ENCODE measurements at places on chromosomes 1 and 21.

- DNase-seq: no peak
Observed at GRCh38 chr1:231731268-231731667, 104.7 kb downstream of the DISC1 start.

DNA sequence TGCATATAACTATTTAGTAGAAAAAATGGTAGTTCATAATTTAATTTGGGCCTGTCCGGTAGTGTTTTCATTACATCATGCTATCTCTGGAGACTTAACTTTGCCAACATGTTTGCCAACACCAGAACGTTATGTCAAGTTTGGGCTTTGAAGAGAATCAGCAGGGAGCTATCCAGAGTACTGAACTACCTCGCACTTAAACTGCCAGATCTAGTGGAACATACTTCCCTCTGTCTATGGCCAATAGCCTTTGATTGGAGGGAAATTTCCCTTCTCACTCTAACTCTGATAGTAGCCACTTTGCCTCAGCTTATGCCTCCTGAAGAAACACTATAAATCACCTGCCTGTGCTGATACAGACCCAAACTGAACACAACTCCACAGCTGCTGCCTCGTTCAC, 10.0 kb downstream of the LRRC53 start:
- no peak for DNase-seq

DNA sequence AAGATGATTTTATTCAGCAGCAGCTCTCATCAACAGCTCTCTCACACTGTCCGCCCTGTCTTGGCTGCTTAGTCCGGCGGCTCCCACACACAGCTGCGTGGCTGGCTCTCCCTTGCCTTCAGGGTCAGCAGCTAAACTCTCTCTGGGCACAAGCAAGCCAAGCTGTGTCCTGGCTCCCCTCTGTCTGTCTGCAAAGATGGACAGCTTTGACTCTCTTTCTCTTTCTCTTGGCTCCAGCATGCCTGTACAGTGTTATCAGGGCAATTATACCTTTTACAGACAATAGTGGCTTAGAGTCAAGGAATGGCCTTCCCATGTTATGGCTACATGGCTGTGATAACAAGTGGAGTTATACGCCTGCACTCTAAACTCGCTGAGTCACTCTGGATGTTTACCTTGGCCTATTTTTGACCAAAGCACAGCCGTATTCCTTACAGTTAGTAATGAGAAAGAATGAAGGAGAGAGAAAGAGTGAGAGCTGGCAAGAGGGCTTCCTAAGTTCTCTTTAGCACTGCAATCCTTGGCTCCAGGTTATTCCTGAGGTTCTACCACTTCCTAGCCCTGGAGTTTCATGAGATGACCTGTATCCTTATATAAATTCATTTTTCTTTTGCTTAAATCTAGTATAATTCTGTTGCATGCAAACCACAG, 59.9 kb upstream of the ZSWIM5 start:
- no peak for DNase-seq

- no peak for DNase-seq
Observed at GRCh38 chr1:186799689-186800054, 29.1 kb upstream of the PLA2G4A start.

DNA sequence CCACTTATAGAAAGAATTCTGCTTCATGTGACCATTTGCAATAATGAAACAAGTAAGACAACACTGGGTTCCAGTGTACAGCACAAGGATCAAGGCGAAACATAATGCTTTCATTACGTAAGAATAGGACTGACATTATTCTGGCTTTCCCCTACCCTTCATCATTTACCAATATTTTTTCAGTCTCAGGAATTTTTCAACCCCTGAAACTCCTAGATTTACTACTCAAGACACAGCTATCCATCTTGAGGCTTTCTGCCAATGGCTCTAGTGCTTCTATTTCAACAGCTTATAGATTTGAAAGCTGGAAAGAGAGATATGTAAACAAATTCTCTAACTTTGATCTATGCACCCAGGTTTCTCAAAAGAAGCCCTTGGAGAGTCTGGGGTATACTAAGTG, 48.4 kb downstream of the WLS start:
- no peak for DNase-seq

DNA sequence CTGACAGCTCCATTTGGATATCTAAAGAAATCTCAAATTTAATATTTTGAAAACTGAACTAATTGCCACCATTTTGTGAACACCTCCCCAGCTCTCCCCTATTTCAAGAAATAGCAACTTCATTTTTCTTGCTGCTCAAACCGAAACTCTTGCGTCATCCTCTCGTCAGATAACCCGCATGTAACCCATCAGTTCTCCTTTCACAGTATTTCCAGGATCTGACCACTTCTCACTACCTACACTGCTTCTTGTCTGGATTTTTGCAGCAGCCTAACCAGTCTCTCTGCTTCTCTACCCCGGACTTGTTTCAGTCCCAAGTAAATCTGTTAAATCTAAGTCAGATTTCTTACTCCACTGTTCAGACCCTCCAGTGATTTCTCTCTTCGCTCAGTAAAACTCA, 75.6 kb downstream of the MTR start:
- no peak for DNase-seq

DNA sequence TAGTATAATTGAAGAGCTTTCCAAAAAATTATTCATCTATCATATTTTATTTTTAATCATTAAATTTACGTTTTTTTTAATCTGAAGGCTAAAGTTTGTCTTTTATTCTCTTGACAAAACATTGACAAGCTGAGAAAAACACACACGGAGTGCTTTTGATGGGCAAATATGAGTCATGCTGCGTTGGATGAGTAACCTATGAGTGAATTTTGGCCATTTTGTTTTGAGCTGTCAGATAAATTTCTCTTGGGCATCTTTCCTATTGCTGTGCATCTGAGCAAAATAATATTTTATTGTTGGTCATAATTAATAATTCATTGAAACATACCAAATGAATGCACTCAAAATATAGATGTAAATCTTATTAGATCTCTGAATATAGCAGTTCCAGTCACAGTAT, 1144.1 kb upstream of the ADGRL2 start:
- no peak for DNase-seq

GRCh38 chr1:220239966-220240365, 32.3 kb downstream of the RAB3GAP2 start:
- no peak for DNase-seq

DNA sequence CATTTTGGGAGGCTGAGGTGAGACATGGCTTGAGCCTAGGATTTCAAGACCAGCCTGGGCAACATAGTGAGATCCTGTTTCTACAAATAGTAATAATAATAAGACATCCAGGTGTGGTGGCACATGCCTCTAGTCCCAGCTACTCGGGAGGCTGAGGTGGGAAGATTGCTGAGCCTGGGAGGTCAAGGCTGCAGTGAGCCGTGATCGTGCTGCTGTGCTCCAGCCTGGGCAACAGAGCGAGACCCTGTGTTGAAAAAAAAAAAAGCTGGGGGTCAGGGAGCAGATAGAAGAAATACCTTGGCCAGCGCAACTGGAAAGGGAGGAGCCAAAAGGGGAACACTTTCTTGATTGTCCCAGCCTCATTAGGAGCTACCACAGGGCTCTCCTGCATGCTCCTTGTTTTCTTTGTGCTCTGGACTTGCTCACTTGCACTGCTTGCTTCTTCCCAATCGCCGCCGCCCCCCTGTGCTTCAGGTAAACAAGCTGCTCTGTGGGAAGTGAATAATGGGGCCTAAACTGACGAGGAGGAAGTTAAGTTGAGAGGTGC, 31.1 kb downstream of the PBX1 start:
- DNase-seq: no peak

- no peak for DNase-seq
Observed at GRCh38 chr21:19807201-19807600, 1191.0 kb upstream of the NCAM2 start.

DNA sequence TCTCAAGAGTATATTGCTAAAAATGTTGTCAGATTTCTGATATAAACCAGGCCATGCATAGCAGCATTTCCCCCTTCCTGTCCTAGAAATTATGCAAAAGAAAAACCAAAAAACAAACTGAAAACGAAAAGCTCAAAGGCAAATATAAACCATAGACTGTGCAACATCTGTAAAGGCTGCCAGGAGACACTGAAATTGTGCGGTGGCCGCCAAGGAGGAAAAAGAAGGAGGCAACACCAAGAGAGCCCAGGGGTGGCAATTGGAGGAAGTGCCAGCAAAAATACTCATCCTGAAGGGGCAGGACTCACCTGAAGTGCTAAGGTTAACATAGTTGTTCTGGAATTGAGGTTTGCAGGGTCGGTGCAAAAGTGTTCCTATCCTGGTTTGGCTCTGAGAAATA, 92.0 kb downstream of the RWDD3 start:
- no peak for DNase-seq

GRCh38 chr1:183956559-183957188, 80.9 kb downstream of the COLGALT2 start:
- DNase-seq: peak; percentile 22

DNA sequence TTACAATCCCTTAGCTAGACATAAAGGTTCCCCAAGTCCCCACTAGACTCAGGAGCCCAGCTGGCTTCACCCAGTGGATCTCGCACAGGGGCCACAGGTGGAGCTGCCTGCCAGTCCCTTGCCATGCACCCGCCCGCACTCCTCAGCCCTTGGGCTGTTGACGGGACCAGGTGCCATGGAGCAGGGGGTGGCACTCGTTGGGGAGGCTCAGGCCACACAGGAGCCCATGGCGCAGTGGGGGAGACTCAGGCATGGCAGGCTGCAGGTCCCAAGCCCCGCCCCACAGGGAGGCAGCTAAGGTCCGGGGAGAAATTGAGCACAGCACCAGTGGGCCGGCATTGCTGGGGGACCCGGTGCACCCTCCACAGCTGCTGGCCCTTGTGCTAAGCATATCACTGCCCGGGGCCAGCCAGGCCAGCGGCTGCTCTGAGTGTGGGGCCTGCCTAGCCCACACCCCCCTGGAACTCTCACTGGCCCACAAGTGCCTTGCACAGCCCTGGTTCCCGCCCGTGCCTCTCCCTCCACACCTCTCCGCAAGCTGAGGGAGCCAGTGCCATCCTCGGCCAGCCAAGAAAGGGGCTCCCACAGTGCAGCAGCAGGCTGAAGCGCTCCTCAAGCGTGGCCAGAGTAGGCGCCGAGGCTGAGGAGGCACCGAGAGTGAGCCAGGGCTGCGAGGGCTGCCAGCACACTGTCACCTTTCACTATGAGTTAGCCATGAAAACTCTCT, 117.8 kb downstream of the LIPI start:
- DNase-seq: no peak

- peak; percentile 24 for DNase-seq
Observed at GRCh38 chr1:225896937-225897549, 8.1 kb upstream of the LEFTY1 start.

DNA sequence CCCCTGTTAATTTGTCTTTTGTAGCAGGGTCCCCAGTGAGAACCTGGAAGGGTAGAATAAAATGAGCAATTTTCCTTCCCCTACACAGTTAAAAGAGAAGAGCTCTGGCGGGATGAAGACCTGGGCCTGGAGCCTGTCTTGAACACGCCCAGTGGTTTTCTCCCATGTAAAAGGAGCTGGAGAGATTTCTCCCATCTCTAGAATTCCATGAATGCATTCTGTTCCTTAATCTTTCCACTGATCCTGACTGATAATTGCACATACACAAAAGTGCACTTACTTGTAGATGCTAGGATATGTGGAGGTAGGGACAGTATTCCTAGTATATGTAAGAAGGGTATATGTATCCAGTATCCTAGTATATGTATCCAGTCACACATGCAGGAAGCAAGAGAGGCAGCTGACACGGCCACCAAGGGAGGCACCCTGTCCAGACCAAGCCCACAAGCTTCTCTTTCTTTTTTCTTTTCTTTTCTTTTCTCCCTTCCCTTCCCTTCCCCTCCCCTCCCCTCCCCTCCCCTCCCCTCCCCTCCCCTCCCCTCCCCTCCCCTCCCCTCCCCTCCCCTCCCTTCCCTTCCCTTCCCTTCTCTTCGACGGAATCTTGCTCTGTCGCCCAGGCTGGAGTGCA, 11.9 kb upstream of the PKNOX1 start:
- no peak for DNase-seq

DNA sequence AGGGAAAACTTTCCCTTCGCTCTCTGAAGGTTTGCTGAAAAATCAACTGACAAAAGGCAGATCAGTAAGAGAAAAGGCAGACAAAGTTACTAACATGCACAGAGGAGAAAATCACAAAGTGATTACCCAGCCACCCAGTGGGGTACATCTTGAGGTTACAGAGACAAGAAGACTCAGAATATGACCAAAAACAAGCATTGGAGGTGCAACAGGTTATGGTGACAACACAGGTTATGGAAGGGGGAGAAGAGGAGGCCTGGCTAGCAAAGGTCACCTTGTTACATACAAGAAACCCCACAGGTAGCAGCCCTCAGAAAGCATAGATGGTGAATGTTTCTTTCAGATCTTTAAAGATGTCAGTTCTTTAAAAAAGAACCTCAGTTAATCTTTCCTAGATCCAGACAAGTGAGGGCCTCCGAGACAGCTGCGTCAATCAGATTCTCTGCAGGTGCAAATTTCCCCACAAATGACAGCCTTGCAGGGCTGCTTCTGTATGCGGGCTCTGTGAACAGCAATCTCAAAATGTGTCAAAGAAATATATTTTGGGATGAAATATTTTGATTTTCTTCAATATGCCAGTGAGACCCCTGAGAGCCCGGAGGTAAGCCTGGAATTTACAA, 207.6 kb upstream of the RAB4A start:
- DNase-seq: no peak

GRCh38 chr1:44031252-44032169, at the start of gene SLC6A9:
Gene SLC6A9 (minus strand): TSS chr1:44031462. CDS start chr1:44024277, 7,185 bp downstream.
- DNase-seq: peak; percentile 5

GRCh38 chr1:87702455-87702854, 373.8 kb downstream of the LMO4 start:
- no peak for DNase-seq

- DNase-seq: no peak
Observed at GRCh38 chr1:239733995-239734394, 347.6 kb downstream of the CHRM3 start.

DNA sequence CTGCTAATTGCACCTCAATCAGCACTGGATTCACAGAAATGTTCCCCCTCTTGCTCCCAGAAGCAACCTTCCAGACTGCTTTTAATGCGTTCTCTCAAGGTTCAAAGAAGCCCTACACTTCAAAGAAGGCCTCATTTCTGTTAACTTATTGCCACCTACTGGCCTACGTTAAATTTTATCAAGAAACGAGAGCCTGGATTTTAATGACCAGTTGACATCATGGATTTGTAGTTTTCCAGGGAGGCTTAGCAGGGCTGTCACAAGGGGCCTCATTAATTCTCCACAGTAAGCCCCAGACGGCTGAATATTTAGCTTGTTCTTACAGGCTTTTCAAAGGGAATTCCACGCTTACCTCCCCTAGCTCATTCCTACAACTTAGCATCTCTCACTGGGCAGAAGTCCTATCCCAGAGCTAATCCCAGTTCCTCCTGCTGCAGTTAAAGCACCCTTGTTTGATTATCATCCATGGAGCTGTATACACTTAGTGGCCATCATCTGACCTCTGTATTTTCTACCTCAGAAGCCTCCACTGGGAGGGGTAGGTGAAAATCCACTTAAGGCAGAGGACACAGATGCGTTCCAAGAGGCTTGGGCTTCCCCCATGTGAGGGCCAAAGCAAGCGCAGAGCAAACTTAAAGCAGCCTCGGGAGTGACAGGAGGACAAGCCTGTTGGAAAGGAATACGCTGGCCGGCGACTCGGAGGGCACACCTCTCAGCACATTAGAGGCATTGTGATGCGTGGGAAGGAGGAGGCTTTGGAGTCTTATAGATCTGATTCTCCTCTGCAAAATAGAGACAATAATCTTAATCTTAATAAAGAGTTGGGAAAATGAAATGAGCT, 32.2 kb upstream of the CYP4X1 start:
- no peak for DNase-seq

- no peak for DNase-seq
Observed at GRCh38 chr1:168518201-168518689, 25.6 kb downstream of the XCL2 start.

- no peak for DNase-seq
Observed at GRCh38 chr1:113684153-113684541, 75.1 kb downstream of the PHTF1 start.
